ENCODE measurements at places on chromosomes 2 and 18. TPM values are rescaled to one million over a fixed set of nuclear protein-coding genes. Genes with fewer than 3 reads are reported as not detected.

DNA sequence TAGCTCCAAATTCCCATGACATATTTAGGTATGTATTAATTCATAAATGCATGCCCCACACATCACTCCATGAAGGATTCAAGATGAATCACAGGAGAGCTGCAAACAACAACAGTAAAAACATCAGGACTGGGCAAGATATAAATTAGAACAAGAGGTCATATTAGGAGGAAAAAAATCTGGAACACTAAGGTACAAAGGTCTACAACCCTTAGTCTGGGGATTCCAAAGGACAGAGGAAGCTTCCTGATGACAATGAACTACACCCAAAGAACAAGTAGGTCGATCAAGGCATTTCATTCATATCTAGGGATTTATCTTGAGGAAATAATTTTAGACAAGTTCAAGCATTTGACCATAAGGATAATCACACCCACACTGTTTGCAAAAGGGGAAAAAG lies 14.5 kb downstream of the VPS4B start:
- no peak for DNase-seq

GRCh38 chr18:68667121-68667520 lies 47.8 kb downstream of the TMX3 start:
- DNase-seq: no peak

Gene TUBA3E
- total RNA-seq: not detected

GRCh38 chr2:176490061-176490861 lies 221.0 kb downstream of the MTX2 start:
- peak; percentile 36 for DNase-seq

Gene CYS1
- total RNA-seq: 4.1 TPM

Gene C1GALT1C1L
- 0.33 TPM for total RNA-seq

DNA sequence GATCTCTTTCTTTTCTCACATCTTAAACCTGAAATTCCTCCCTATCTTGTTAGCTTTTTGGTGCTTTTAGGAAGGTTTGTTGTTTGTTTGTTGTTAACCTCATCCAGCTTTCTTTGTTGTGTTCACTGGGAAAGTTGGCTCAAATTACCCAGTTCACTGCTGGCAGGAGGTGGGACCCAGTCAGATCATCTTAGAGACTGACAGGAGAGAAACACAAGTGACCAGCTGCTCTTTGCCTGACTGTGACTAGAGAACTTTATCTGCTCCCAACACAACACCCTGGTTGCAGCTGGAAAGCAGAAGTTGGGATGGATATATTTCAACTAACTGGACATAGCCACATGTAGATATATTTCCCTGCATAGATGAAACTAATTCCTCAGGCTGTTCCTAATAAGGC lies 10.0 kb downstream of the MAPK4 start:
- DNase-seq: no peak

DNA sequence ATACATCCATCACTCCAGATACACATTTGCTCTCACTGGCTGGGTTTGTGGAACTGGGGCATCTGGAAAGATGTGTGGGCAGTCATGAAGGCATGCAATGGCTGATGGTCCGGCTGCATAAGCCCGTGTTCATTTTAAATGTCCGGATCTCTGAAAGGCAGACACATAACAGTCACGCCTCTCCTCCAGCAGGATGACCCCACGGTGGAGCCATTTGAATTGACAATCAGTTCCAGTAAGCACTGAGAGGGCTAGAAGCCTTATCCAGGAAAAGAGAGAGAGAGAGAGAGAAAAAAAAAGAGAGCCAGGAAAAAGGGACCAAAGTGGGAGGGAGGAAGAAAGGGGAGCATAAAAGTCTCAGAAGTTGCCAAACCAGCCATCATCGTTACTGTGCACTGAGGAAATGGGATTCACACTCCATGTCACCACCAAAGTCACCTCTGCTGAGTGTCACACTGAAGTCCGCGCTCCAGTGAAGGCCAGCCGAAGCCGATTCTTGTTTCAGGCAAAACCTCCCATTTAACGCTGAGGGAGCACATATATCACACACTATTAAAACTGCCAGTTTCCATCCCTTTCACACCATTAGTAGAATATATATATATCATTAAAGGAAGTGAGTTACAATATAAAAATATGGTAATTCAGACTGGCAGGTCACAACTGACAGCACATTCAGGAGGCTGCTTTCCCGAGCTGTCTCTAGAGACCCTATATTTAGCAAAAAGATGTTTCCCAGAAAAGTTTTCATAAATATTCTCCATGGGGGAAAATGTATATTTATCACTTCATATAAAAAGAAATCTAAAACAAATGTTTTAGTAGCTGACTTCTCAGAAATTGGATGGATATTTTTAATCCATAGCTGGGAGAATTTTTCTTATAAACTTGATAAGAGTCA lies 142.0 kb downstream of the ACTR3 start:
- DNase-seq: no peak

DNA sequence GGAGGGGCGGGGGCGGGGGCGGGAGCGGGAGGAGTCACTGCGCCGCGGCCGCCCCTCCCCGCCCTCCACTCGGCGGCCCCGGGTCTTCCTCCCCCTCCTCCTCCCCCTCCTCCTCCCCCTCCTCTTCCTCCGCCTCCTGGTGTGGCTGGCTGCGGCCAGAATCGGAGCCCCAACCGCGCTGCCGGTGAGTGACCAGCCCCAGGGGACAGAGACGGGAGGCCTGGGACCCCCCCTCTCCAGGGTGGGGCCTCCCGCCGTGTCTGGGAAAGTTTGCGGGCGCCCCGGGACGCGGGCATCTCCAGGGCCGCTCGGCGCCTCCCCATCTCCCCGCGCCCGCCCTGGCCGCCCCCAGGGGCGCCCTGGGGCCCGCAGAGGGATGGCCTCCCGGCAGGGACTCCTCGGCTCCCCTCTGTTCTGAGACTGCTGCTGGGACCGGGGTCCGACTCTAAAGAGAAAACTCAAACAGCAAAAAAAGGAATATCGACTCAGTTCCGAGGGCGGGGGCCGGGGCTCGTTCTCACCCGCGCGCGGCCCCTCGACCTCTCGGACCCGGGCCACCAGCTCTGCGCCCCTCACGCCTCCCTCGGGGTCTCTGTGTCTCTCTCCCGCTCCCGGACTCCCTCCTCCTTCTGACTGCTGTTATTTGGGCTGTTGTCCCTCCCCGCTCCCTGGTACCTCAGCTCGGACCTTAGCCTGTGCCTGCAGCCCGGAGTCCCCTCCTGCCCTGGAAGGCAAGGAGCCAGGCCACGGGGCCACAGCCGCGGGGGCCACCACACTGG lies at the start of gene STON1:
Gene STON1 (plus strand): TSS at position 122 of the 779 bp plus-strand sequence. CDS start 50,480 bp downstream, outside the sequence.
- DNase-seq: peak; percentile 40

- DNase-seq: no peak
Measured at GRCh38 chr18:3863593-3863992, 413.6 kb downstream of the TGIF1 start.

DNA sequence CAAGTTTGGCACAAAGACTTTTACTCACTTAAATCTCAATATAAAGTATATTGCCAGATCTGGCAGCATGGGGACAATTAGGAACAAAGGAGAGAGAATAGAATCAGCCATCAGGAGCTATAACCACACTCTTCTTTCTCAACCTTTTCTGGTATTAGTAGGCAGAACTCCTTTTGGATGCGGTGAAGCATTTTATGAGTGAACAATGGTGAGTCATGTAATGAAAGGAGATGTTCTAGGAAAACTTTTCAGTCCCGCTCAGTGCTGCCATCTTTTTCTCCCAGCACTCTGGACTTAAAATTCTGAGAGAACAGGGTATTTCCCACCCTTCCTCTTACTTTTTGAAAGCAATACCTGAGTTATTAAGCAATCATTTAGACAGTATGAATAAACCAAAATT lies 32.2 kb downstream of the PLEKHA3 start:
- no peak for DNase-seq

Gene SH3RF3
- total RNA-seq: 0.42 TPM

Gene PDE1A
- 1.9 TPM for total RNA-seq

All from liver (tissue), 10 donors.